AG20443 (cell line): ENCODE measurements at places on chromosomes 6 and 20.

GRCh38 chr6:139250296-139251044, 41.3 kb downstream of the TXLNB start:
- peak; percentile 76 for DNase-seq

DNA sequence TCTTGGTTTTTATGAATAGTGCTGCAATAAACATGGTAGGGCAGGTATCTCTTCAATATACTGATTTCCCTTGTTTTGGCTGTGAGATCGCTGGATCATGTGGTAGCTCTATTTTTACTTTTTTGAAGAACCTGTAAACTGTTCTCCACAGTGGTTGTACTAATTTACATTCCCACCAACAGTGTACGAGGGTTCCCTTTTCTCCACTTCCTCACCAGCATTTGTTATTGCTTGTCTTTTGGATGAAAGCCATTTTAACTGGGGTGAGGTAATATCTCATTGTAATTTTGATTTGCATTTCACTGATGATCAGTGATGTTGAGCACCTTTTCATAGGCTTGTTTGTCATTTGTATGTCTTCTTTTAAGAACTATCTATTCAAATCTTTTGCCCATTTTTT, 8.0 kb upstream of the ARG1 start:
- no peak for DNase-seq

DNA sequence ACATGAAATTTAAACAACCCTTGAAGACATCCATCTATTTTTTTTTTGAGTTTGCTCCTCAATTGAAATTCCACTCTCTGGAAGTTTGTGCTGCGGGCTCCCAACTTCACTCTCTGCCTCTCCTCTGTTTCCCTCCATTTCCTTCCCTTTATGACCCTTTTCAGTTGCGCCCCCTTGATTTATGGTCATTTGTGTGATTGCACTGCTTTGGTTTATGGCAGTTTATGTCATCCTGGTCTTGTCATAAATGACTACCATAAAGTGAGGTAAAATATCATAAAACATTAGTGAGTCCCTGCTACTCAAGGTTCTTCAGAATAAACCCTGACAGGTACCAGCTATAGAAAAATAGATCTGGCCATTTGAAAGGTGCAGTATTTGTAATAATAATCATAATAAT, 348.3 kb upstream of the ZFP64 start:
- no peak for DNase-seq

GRCh38 chr6:125869427-125869826, 78.7 kb downstream of the NCOA7 start:
- no peak for DNase-seq

DNA sequence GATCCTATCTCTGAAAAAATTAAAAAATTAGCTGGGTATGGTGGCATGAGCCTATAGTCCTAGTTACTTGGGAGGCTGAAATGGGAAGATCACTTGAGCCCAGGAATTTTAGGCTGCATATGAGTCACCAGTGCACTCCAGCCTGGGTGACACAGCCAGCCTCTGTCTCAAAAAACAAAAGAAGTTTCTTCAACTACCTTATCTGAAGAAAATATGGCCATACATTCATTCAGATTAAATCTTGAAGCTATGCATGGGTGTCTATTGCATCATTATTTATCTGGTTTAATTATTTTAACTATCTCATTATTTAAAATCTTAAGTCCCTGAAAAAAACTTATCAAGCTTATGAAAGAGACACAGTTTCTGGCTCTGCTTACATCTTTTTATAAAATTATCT, 204.1 kb downstream of the SIM1 start:
- no peak for DNase-seq

DNA sequence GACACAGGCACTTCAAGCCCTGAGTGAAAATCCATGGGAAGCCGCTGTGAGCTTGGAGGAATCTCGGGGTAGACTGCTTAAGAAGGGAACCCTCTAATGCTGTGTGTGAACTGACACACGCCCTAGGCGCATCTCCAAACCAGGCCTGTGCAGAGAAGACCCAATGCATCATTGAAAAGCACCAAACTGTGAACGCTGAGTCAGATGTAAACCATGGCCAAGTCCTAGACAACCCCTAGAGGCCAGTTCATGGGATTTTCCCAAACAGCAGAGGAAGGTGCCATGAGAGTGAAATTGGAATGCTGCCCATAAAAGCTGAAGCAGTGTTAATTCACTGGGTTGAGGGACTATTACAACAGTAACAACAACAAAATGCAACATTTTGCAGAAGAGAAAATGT, 296.5 kb downstream of the SMOC2 start:
- no peak for DNase-seq

GRCh38 chr6:15642276-15642675, 20.6 kb downstream of the DTNBP1 start:
- no peak for DNase-seq

DNA sequence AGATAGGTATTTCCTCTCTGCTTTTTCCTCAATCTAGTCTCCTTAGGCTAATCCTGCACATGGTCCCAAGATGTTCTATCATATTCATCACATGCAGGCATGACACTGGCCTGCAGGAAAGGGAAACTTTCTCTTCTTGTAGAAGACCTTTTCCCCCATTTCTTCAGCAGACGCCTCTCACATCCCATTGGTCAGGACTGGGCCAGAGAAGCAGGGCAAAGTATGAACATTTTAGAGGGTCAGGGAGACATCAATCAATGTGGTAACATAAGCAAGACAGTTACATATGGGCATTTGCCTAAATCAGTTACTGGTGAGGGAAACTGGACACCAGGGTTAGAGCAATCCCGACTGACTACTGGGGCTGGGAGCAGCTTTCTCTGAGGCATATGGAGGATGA, 90.1 kb downstream of the CRYBG1 start:
- DNase-seq, result no peak

GRCh38 chr6:35311390-35312075, 13.9 kb downstream of the DEF6 start:
- DNase-seq, result no peak

GRCh38 chr6:4281341-4282293, 146.2 kb upstream of the ECI2 start:
- no peak for DNase-seq

- no peak for DNase-seq
Observed at GRCh38 chr6:168274037-168274952, 45.3 kb downstream of the DACT2 start.

- peak; percentile 35 for DNase-seq
Observed at GRCh38 chr6:81575442-81575841, 177.0 kb downstream of the TENT5A start.

- peak; percentile 45 for DNase-seq
Observed at GRCh38 chr20:61588411-61589385, 336.6 kb downstream of the CDH4 start.

DNA sequence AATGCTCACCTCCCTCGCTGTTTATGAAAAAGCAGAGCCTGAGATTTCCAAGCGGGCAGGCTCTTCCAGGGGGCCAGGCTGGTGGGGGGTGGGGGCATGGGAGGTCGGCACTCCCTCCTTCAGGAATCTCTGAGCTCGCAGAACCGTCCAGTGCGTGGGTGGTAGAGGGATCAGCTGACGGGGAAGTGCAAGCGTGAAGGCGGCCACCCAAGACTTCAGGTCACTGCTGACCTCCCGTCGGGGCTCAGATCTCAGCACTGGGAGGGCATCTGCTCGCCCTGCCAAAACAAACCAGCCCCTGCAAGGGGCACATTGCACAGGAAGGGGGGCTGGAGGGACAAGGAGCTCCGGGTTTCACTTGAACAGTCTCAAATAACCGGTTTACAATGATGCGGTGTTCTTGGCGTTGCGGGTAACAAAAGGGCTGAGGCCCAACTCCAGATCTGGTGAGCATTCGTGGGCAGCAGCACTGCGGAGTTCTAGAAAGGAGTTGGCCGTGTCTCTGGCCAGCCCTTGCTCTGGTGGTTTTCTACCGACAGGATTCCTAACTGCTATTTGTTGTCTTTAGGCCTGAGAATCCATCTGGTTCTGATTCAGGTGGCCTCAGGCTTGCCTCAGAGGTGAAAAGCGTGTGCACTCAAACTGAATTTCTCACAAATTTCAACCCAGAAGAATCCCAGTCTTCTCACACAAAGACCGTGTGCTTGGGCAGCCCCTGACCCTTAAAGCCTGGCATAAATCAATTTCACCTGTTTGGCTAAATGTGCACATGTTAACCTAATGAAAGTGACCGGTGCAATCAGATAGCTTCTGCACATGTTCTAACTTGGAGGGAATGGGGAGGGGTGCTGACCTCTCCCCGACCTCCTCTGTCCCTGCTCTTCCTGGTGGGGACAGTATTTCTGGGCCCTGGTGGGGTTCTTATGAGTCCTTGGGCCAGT, 191.6 kb downstream of the MYLK4 start:
- no peak for DNase-seq

GRCh38 chr20:38267296-38267695, 6.8 kb upstream of the KIAA1755 start:
- DNase-seq, result no peak

DNA sequence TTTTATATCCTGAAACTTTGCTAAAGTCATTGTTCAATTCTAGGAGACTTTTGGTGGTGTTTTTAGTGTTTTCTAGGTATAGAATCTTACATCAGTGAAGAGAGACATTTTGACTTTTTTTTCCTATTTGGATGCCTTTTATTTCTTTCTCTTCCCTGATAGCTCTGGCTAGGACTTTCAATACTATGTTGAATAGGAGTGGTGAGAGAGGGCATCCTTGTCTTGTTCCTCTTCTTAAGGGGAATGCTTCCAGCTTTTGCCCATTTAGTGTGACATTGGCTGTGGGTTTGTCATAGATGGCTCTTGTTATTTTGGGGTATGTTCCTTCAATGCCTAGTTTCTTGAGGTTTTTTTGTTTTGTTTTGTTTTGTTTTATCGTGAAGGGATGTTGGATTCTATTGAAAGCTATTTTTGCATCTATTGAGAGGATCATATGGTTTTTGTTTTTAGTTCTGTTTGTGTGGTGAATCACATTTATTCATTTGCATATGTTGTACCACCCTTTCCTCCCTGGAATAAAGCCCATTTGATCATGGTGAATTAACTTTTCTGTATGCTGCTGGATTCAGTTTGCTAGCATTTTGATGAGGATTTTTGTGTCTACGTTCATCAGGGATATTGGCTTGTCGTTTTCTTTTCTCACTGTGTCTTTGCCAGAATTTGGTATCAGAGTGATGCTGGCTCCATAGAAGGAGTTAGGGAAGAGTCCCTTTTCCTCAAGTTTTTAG, 540.1 kb upstream of the FLRT3 start:
- no peak for DNase-seq

DNA sequence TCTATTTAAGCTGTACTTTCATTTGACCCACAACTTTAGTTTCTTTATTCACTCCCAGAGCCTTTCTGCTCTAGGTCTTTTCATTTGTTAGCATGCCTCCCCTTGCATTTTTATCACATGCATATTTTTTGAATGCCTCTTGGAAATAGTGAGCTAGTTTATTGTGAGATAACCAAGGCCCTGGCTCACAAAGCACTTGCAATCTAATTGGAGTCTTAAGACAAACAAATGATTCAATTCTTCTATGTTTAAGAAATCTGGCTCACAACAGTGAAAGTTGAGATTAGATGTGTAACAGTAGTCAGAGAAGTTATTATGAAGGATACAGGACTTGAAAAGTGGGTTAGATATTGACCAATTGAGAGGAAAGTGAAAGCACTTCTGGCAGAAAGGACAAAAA, 173.4 kb downstream of the MOXD1 start:
- peak; percentile 24 for DNase-seq

GRCh38 chr6:158043008-158043407, 61.3 kb downstream of the SYNJ2 start:
- DNase-seq, result no peak

- no peak for DNase-seq
Observed at GRCh38 chr6:74976701-74977100, 229.2 kb downstream of the COL12A1 start.

DNA sequence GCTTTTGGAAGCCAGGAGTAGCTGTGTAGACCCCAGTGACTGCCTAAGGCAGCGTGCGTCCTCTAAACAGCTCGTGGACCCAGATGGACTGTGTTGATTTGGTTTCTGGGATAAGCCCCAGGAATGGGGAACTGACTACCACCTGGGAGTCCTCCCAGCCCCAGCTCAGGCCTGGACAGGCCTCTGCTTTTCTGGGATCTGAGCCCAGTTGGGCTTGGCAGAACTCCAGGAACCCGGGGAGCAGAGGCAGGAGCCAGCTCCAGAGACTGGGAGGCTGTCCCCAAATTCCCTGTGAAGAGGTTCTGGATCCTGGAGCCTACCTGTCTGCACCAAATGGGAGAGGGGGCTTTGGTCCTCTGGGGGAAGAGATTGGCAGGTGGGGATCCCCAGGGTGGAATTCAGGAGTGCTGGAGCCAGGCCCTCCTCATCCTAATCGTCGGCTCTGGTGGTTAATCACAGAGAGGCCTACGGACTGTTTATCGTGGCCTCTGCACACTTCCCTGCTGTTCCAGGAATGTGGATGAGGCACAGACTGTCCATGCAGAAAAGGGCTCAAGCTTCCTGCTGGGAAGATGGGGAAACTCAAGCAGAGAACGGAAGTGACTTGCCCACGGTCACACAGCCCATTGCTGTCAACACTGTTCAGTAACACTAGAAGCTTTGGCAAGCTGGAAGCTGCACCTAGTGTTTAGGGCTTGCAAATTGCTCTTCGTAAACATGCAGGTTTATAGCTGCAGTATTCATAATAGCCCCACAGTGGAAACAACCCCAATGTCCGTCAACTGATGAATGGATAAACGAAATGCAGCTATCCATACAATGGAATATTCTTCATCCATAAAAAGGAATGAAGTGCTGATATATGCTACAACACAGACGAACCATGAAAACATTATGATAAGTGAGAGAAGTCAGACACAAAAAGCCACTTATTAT, 100.6 kb downstream of the KCNB1 start:
- peak; percentile 68 for DNase-seq

GRCh38 chr20:10371467-10371866, 62.6 kb downstream of the MKKS start:
- DNase-seq, result no peak

DNA sequence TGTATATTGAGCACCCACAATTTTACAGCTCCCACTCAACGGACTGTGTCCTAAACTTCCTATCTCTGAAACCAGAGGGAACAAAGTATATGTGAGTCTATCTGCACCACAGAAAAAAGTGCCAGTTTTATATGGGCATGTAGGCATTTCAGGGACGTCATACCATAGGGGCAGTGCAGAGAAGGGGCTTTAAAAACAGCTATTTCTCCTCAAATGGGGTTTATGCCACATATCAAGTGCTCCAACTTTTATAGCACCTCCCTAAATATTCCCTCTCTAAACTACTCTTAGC, 28.9 kb upstream of the ASF1A start:
- no peak for DNase-seq

- DNase-seq, result no peak
Observed at GRCh38 chr6:24355393-24355792, 2.5 kb downstream of the DCDC2 start.
